Kidney (tissue), 22 donors: ENCODE measurements at places on chromosomes 16 and 17. TPM values are rescaled to one million over a fixed set of nuclear protein-coding genes. Genes with fewer than 3 reads are reported as not detected.
A peak's percentile ranks its signal among the peaks of the same experiment; 100 is the strongest.

The ABCA3 gene
- 5.5 TPM for polyA plus RNA-seq

GRCh38 chr16:49460786-49461470, 87.3 kb downstream of the C16orf78 start:
- peak; percentile 8 for DNase-seq

DNA sequence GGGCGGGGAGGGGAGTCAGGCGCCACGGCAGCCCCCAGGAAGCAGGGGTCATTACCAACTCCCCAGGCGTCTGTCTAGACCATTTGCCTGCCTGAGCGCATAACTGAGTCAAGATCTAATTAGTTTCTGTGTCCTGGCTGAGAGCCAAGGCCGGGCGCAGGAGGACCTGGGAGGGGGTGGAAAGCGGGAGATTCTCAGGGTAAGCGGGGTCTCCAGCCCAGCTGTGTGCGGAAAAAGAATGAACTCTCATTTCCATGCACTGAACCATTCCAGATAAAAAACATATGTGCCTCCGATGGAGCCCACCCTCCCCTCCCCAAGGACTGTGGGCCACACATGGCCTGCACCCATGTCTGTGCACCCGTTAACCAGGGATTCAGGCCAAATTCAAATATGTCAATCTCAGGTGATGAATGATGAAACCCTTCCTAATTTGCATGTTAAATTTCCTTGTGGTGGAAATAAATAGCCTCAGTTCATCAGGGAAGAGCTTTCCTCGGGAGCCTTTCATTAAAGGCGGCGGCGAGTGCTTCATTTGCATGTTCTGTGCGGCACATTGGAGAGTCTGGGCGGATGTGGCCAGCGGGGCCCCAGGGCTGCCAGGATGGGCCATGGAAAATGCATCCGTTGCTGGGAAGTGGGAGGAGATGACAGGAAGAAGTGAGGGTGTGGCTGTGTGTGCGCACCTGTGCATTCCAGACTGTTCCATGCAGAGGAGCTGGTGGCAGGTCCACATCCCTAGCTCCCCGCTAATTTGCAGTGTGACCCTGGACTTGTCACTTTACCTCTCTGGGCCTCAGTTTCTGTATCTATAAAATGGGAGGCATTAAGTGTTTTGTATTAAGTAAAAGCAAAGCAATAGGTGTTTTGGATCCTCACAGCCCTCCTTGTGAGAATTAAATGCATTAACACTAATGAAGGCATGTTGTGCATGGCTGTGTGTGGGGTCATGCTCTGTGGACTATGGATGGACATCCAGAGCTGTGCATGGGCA, 151.1 kb downstream of the SDK2 start:
- DNase-seq, result no peak

DNA sequence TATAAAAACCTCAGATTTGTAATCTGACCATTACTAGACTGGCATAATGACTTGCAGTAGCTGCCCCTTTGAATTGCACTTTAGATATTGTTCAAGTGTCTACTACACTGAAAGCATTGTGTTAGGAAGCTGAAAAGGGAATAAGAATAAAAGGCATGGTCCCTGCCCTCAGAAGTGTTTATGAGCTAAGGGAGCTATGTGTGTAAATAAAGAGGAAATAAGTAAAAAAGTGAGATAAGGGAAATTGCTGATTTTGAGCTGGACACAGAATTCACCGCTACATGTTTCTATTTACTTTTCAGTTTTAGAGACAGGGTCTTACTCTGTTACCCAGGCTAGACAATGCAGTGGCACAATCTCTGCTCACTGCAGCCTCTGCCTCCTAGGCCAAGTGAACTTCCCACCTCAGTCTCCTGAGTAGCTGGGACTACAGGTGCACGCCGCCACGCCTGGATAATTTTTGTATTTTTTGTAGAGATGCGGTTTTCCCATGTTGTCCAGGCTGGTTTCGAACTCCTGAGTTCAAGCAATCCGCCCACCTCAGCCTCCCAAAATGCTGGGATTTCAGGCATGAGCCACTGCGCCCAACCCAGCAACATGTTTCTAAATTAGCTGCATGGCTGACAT, 57.0 kb downstream of the GRB2 start:
- no peak for DNase-seq

- peak; percentile 81 for DNase-seq
Observed at GRCh38 chr16:89169778-89170177, 1.8 kb upstream of the CDH15 start.

DNA sequence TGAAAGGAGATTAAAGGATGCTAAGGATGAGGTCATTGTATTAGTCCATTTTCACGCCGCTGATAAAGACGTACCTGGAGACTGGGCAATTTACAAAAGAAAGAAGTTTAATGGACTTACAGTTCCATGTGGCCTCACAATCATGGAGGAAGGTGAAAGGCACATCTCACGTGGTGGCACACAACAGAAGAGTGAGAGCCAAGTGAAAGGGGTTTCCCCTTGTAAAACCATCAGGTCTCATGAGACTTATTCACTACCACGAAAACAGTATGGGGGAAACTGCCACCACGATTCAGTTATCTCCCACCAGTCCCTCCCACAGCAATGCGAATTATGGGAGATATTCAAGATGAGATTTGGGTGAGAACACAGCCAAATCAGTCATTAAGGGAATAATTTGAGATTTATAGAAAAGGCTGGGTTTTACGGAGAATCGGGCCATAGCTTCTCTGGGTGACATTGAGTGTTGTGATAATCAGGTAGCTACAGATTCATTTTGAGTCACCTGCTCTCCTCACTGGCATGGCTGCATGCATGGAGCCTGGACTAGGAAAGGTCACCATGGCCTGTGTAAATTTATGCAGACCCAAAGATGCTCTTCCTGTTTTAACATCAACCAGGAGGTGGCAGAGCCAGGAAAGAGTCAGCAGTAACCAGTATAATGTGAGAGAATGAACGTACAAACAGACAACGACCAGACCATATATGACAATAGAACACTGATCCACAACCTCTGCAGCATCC, 40.5 kb upstream of the DYNLRB2 start:
- DNase-seq, result no peak

DNA sequence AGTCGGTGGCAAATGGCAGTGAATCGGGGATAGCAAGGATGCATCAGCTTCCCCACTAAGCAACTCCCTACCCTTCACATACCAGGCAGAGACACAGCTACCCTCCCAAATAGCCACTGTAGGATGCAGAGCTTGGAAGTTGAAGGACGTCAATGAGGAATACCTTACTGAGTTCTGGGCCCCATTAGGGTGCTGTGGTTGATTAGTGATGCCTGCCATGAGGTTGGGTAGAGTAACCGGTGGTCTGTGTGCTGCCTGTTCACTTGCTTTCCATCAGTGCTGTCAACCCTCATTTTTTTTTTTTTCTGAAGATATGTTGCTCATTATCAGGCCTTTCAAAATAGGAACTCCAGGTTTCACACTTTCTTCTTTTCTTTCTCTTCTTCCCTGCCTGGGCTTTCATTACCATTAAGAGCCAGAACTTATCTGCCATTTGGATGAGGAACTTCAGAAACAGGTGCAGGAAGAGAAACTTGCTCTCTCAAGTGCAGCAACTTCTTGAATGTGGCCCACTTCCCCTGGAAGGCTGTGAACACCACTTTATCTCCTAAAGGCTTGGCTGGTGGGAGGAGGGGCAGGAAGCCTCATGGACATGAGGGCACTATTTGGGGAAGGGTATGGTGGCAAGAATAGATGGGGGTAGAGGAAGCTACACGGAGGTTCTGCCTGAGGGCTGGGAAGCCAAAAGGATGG, 183.5 kb downstream of the NTN1 start:
- DNase-seq, result peak; percentile 29

GRCh38 chr17:1766382-1767135, 4.7 kb downstream of the SERPINF1 start:
- no peak for DNase-seq
